ENCODE measurements at places on chromosomes 12 and 14.

DNA sequence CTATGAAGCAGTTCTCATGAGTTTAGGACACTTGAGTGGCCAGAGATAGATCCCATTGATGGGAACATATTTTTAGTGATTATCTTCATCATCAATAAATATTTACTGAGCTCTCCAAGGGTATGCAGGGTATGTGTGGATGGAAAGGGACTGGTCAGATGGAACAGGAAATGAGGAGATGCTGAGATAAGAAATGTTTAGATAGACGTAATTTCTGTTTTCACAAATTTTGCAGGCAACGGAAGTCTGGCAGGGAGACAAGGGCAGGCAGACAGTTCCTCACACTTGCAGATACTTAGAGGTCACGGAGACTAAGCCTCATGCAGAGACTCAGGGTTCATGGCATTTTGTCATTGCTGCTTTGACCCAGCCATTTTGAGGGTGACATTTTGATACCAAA, 24.3 kb downstream of the BCL2L14 start:
- DNase-seq = no peak

DNA sequence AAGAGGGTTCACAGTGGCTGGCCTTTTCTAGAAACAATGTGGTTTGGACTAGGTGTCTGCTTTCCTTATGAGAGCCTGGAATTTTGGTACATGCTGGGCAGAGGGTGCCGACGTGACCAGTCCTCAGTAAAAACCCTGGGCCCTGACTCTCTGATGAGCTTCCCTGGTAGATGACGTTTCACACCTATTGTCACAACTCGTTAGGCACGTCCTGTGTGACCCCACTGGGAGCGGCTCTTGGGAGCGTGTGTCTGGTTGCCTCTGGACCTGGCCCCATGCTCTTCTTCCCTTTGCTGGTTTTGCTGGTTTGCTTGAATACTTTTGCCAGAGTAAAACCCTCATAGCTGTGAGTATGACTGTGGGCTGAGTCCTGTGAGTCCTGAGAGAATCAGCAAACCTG, 136.9 kb downstream of the RIMBP2 start:
- DNase-seq = no peak

DNA sequence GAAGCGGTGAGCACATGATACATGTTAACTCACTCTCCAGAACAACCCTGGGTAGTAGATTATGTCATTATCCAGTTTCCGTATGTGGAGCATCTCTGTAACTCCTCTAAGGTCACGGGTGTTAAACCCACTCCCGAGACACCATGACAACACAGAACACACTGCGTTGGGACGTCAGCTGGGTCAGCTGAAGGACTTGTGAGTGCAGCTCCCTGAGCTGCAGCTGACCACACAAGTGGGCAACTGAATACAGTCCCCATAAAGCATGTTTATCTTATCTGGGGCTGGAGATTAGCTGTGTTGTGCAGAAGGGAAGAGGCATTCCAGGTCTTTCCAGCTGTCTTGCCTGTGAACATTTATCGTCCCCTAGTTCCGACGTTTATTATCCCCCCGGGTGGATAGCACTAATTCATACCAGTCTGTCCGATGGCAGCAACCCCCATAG, 211.5 kb downstream of the CHST11 start:
- DNase-seq = no peak

DNA sequence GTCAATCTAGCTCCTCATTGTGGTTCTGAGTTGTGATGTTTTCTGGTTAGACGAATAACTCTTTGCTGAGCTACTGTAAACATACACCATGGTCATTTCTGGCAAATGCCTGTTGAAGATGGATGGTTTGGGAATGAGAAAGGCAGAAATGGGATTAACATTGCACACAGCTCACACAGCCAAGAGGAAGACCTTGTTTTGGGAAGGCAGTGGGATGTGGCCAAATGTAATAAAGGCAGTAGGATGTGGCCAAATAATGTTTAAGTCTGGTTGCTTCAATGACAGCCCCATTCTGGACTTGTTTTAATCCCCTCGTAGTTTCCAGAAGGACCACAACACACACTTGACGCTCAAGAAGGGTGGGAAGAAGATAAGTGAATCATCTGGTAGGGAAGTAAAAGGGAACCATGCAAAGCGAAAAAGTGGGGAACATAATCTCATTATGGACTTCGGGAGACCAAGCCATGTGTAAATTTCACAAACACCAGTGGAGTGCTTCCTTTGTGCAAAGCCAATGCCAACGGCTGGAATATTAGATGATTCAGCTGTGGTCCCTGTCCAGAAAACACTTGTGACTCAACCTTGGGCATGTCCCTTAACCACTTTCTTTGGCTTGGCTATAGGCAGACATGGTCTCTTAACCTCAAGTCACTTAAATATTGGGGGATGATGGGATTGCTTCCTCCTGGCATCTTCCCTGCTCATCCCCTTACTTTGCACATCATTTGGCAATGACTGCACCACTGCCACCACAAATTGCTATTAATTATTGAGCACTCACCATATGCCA, 284.4 kb upstream of the CRY1 start:
- no peak for DNase-seq

DNA sequence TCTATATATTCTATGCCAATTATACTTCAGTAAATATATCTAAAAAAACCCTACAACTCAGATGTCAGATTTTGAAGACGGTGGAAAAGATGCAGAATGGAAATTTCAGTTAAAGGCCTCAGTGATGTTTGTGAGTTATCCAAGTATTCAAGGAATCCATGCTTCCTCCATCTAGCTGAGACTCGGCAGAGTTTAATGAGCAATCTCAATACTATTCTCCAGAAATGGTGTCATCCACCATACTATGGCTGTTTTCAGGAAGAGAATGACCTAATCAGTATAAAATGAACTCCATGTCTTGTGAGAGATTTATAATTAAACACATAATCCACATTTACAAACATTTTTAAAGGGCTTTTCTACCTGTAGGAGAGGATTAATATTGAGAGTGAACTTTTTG, 66.0 kb downstream of the KLHL28 start:
- DNase-seq = no peak

DNA sequence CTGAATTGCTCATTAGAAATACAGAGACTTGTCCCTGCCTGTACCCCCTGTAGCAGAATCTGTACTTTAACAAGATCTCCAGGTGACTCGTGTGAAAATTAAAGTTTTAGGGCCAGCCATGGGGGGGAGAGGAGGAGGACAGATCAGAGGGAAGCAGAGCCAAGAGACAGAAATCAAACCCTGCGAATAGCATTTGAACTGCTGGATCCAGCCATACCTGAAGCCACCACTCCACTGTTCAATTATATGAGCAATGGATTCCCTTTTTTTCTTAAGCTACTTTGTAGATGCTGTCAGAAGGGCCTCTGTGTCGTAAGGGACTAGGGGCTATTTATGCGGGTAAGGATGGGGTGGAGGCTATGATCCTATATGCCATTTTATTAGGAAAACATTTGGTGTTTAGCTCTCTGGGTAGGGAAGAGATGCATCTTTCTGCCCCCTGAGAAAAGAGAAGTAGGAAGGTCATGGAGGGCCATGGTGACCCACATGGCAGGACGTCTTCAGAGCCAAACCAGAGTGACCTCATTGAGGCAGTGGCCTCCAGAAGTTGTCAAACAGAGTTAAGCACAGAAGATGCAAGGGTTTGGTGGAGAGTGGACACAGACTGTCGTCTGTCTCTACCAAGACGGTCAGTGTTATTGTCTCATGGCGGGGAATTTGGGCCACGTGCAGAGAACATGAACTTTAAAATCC, 203.9 kb downstream of the PHETA1 start:
- DNase-seq = no peak

DNA sequence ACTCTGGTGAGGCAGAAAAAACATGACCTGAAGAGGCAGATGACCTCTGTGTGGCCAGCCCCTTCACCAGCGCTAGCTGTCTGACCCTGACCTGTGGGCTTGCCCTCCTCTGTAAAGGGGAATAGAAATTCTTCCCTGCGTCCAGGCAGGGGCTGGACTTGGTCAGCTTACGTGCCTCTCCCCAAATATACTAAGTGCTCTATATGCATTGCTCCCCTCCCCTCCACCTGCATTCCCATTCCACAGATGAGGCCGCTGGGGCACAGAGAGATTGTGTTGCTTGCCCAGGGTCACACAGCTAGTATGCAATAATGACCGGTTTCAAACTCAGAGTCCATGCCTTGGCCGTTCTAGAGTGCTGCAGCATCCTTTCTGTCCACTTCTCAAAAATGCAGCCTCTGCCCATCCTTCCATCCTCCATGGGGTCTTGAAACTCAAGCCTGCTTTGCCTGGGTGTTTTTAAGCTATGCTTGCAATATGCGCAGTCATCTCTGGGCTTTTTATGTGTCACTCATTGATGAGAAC, 303.9 kb downstream of the CACNA1C start:
- DNase-seq = no peak

- DNase-seq = peak; percentile 23
Observed at GRCh38 chr14:55386037-55386808, 25.4 kb downstream of the ATG14 start.

- DNase-seq = no peak
Observed at GRCh38 chr14:105445290-105445689, 25.7 kb downstream of the MTA1 start.

GRCh38 chr12:121776190-121777098, 17.0 kb downstream of the RHOF start:
- peak; percentile 74 for DNase-seq

Measured in T-helper 2 cell treated with Interferon-gamma antibody and Interleukin-4, amounts not matched to agents 5 μg/mL and 100 μg/mL, for 36 hours (primary cell).